ENCODE measurements at places on chromosomes 5 and 9. TPM values are rescaled to one million over a fixed set of nuclear protein-coding genes. Genes with fewer than 3 reads are reported as not detected.

The FOXD4L4 gene
- total RNA-seq = not detected

DNA sequence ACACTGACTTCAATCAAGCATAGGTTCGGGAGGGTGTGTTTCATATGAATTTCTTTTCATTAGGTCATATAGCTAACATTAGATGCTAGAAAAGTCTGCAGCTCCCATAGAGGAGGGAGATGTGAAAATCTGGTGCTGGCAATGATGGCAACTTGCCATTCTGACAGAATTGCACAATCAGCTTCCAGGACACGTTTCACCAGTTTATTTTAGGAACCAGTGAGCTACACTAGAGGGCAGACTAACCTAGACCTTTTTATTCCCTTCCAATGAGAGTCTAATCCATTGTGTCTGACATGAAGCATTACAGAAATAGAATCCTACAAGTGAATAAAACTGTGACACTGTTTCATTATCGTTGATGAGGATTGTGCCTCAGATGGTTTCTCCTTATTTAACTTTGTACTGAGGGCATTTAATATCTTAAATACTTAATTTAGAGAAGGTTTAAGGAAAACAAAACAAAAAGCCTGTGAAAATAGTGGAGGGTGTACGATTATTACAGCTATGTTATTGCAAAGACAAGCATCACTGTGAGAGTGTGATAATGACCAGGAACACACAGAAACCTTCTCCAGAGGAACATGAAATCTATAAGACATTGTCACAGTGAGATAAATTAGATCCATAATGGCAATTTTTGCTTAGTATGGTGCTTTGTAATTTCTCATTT lies 363.3 kb upstream of the RPS23 start:
- DNase-seq = peak; percentile 65

- DNase-seq = peak; percentile 49
Measured at GRCh38 chr5:36150676-36151433, 832 bp downstream of the LMBRD2 start.

GRCh38 chr5:77308154-77308960 lies 97.9 kb downstream of the PDE8B start:
- DNase-seq = no peak

The SH2D3C gene
- 18.4 TPM for total RNA-seq

- peak; percentile 22 for DNase-seq
Measured at GRCh38 chr9:94554439-94555331, at the start of gene PCAT7. Gene PCAT7 (plus strand): TSS chr9:94555083.

GRCh38 chr9:77751341-77752091 lies 103.4 kb upstream of the GNA14 start:
- peak; percentile 20 for DNase-seq

DNA sequence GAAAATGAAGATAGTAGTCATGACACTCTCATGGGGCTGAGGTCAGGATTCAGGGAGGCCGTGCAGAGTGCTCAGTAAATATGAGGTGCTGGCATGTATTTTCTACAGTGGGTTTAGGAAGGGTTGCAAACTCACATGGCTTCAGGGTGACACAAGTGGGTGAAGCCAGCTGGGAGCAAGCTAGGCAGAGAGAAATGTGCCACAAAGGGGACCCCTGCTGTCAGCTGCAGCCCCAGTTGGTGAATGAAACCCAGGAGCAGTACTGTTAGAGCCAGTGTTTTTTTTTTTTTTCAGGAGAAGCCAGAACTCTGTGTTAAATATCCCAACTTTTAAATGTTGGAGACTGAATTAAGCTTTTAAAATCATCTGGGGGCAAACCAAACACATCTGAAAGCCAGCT lies 75.3 kb downstream of the INSYN2B start:
- DNase-seq = no peak

- DNase-seq = no peak
Measured at GRCh38 chr5:16615741-16616535, 859 bp downstream of the RETREG1 start.

The BTNL3 gene
- total RNA-seq = not detected

The MLANA gene
- not detected for total RNA-seq

The FBXW2 gene
- total RNA-seq = 45.5 TPM

DNA sequence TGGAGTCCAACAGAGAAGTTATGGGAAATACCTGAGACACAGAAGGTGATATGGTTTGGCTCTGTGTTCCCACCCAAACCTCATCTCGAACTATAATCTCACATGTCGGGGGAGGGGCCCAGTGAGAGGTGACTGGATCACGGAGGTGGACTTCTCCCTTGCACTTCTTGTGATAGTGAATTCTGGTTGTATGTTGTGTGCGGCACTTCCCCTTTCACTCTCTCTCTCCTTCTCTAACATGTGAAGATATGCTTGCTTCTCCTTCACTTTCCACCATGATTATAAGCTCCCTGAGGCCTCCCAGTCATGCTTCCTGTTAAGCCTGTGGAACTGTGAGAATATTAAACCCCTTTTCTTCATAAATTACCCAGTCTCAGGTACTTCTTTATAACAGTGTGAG lies 96.1 kb downstream of the TMEM232 start:
- DNase-seq = no peak

DNA sequence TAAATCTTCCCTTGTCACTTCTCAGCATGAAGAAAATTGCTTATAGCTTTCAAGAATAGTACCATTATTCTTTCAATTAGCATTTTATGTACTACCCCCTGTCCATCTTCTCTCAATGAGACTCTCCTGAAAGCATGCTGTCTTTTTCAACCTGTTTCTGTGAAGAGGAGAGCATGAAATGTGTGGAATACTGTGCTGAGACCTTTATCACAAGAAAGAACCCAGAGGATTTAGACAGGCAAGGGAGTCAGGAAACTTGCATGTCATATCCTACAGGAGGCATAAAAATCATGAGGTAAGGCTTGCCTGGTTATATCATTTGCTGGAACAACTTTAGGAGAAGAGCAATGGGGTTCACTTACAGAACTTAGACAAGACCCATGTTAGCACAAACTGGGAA lies 56.7 kb upstream of the LPAR1 start:
- DNase-seq = no peak

DNA sequence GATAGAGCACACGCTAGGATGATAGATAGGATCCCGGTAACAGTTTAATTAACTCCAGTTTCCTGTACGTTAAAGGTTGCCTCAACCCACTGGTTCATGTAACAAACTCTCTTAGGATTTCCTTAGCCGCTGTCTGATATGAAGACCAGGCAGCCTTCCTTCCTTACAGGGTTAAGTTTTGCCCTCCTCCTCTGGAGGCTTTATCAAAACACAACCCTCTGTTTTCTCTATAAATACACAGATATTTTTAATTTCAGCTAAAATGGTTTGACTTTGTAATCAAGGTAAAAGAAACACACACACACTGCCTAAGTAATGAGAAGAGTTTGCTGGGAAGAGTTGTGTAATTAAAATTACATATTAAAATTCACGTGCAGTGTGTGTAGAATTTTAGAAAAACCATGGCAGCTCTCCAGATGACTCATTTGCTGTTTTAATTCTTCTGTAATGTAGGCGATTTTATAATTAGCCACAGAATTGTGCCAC lies 369.8 kb downstream of the CSNK1G3 start:
- no peak for DNase-seq

DNA sequence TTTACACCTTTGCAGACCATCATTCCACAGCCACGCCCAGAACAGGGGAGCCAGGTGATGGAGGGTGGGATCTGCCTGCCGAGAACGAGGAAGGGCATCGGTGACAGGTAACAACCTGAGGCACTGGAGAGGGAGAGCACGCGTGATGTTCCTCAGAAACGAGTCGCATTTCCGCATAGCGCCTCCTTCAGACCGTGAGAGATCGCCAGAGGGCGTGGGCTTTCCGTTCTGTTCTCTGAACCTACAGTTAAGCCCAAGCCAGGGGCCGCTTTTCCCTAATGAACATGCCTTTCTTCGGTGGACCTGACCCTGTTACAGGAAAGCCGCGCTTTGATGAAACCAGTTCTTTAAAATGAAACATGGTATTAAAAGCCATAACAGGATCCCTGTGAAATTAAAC lies 17.1 kb upstream of the ADAMTS2 start:
- no peak for DNase-seq

DNA sequence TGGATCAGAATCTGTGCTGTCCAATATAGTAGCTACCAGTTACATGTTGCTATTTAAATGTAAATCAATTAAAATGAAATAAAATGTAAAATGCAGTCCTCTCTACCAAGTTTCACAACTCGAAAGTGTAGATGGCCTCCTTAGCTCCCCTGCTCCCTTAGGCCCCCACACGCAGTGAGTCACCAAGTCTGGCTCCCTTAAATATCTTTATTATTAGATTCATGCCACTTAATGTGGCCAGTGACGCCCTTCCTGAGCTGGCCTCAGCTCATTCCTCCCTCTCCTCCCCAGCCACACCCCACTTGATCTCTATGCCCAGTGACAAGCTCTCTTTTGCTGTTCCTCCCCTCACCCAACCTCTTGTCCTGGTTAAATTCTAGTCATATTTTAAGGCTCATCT lies 88.4 kb upstream of the DNAH5 start:
- DNase-seq = no peak
